ENCODE measurements at places on chromosomes 1 and 21.

GRCh38 chr1:94798462-94798861 lies 21.7 kb upstream of the SLC44A3 start:
- DNase-seq: no peak

DNA sequence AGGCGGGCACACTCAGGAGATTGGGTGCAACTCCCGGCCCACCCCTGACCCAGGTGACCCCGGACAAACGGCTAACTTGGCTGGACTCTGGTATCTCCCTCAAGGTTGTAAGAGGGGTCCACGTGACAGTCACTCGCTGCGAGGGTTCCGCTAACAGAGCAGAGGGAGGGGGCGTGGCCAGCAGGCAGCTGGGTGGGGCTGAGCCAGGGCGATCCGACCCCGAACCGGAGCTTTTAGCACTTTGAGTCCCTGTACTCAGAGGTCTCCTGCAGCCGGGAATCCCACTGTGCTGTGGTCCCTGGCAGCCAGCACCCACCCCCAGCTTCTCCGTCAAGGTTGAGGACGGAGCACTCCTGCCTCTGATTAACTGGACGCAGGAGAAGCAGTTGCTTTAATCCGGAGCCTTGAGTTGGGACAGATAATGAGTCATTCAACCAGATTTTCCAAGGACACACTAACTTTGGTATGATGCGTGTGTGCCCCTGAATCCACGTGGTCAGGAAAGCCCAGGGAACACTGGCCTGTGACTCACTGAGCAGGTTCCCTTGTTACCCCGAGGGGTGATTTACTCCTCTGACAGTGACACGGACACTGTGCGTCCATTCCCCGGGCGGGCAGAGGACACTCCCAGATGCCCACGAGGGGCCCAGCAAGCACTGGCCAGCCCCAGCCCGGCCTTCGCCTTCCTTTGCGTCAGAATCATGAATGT lies 16.8 kb downstream of the TRPM2 start:
- no peak for DNase-seq

- DNase-seq: no peak
Measured at GRCh38 chr1:219419065-219419464, 193.8 kb downstream of the ZC3H11B start.

DNA sequence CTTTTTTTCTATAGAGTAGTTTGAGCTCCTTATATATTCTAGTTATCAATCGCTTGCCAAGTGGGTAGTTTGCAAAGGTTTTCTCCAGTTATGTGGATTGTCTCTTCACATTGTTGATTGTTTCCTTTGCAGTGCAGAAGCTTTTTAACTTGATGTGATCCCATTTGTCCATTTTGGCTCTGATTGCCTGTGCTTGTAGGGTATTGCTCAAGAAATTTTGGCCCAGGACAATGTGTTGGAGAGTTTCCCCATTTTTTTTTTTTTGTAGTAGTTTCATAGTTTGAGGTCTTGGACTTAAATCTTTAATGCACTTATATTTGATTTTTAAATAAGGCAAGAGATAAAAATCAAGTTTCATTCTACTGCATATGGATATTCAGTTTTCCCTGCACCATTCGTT lies 774.8 kb upstream of the ADAMTS5 start:
- DNase-seq: no peak

DNA sequence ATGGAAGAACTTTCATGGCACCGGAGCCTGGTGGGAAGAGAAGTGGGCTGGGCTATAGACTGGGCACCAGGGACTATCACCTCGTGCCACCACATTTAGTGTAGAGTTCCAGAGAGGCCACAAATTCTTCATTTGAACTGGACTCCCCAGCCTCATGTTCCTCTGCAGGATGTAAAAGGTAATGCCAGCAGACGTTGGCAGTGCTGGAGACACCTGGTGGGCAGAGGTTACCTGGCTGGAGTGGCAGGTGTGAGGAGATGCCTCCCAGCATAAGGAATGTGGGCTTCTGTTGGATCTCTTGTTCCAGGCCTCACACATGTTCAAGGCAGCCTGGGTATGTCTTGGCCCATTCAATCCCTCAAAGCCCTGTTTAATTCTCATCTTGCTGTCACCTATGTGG lies 35.2 kb downstream of the TEX35 start:
- DNase-seq: no peak

DNA sequence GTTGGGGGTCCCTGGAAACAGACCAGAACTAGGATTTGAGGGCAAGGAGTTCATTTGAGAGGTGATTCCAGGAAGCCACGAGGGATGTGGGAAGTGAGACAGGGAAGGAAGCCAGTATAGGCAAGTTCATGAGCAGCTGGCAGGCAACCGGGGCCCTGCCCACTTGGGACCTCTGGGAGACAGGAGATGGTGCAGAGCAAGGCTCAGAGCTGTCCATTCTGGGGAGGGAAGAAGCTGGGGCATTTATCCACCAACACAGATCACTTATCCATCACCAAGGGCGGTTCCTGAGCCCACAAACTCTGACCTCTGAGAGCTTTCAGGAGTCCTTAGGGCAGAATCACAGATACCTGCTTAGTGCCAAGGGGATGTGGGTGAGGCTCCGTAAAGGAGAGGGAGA lies 16.8 kb downstream of the EDN2 start:
- no peak for DNase-seq

- DNase-seq: no peak
Measured at GRCh38 chr1:108190001-108190634, 10.0 kb downstream of the SLC25A24 start.

DNA sequence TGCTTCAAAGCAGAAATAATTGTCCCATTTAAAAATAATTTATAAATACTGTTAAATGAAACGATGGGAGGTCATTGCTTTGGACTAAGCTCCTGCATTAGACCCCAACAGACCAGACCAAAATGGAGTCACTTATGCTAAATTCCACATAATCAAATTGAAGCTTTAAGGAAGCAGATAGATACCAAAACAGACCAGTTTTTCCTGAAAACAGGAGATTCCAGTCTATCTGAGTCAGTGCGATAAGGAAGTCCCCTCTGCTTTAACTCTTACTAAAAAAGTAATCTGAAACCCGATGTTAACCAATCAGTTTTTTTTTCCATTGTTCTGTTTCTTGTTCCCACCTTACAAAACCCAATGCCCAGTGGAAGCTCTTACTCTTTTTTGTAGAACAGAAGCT lies 16.2 kb upstream of the DNASE2B start:
- DNase-seq: no peak

- DNase-seq: no peak
Measured at GRCh38 chr1:203063287-203063686, 22.5 kb downstream of the MYOG start.

- no peak for DNase-seq
Measured at GRCh38 chr1:27633640-27634176, 1.3 kb downstream of the FGR start.

GRCh38 chr1:211231873-211232272 lies 27.3 kb upstream of the RCOR3 start:
- no peak for DNase-seq

- no peak for DNase-seq
Measured at GRCh38 chr1:5661196-5662085, 330.8 kb downstream of the NPHP4 start.

- DNase-seq: no peak
Measured at GRCh38 chr21:26967062-26967913, at the start of gene ADAMTS5. TSS of gene ADAMTS5 (minus strand) at chr21:26967088. CDS start at chr21:26966391, 697 bp downstream.

DNA sequence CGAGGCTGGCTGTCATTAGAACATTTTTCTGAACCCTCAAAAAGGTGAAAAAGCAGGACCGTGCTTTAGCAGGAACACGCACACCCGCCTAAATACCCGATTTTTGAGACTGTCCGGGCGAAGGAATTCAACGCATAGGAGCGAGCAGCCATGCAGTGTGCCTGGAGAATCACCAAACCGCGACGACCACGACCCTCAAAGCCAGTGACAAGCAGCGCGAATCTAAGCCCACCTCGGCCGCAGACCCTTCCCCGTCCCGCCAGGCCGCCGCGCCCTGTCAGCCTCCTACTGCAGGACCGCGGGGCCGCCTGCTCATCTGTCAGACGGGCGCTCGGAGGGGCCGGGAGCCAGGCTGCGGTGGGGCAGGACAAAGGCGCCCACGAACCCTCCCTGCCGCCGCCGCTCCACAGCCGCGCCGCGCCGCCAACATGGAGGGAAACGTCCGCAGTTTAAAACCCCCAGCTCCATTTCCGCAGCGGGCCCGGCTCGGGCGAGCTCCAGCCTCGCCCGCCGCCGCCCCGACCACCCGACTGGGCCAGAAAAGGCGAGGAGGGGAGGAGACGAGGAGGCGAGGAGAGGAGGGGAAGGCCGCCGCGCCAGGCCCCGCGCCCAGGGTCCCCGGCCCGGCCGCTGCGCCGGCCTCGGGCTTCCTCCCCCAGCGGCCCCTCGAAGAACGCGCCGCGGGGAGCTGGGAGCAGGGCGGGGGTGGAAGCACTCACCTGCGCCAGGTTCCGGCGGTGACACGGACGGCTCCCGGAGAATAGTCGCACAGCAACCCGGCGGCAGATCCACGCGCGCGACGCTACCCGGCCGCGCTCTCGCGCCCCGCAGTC lies at the start of gene LBR:
TSS of gene LBR (minus strand) at position 804 of the 833 bp plus-strand sequence. CDS start 3,963 bp downstream, outside the sequence.
- peak; percentile 26 for DNase-seq

DNA sequence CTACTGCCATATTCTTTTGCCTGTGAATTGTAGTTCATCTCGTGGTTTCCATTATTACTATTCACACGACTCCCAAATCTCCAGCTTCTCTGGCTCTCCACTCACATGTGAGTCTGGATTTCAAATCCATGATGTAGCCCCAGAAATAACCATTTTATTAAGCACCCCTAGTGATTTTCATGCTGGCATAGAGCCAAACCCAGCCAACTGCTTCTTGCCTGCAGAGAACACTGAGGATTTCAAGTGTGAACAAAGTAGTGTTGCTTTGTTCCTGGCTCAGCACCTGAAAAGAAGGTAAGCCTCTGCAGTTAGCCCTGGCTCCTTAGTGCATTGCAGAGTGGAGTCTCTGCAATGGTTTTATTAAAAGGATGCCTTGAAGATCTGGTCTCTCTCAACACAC lies 25.9 kb downstream of the UTP25 start:
- DNase-seq: no peak

- no peak for DNase-seq
Measured at GRCh38 chr1:68223687-68224086, 8.6 kb downstream of the WLS start.

All from activated CD4-positive, alpha-beta T cell treated with anti-CD3 and anti-CD28 coated beads, Interleukin-10, Interleukin-2, amounts not matched to agents 100 ng/mL and 50 ng/mL, durations not matched to agents 16 hours and 8 hours (primary cell).